ENCODE measurements at places on chromosomes 2 and 18.
A peak's percentile ranks its signal among the peaks of the same experiment; 100 is the strongest.

GRCh38 chr2:207097278-207097677 lies 68.5 kb downstream of the KLF7 start:
- no peak for DNase-seq

- peak; percentile 53 for DNase-seq
These were observed 101.4 kb upstream of the RAB6C start for GRCh38 chr2:129877795-129878775.

DNA sequence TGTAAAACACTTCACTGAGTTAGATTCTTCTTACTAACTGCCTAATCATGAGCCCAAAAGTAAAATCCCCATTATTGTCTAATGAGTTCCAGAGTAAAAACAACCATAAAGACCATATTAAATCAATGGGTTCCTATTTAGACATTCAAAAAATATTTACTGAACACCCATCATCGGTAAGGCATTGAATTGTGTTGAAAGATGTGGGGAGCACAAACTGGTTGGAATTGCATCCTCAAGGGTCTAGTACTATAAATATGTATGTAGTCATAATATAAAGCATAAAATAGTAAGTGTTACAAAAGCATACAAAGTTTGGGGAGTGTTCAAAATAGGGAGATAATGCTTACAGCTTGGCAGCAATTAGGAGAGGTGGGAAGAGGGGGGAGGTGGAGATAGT lies 3.0 kb upstream of the MARCHF4 start:
- no peak for DNase-seq

DNA sequence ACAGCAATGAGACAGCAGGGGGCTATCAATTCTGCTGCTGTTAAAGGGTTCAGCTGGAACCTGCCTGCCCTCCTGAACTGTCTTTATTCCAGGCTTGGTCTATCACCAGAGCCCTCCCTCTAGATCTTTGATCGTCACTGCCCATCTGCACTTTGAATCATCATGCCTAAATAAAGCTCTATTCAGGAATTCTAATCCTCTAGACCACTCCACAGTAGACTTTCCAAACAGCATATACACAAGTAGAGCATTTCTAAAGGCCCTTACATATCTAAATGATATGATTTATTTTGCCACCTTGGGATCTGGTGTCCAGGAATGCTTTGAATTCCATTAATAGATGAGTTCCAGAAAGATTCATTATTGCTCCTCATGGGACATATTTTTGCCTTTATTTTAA lies 542.1 kb upstream of the SYT4 start:
- no peak for DNase-seq

DNA sequence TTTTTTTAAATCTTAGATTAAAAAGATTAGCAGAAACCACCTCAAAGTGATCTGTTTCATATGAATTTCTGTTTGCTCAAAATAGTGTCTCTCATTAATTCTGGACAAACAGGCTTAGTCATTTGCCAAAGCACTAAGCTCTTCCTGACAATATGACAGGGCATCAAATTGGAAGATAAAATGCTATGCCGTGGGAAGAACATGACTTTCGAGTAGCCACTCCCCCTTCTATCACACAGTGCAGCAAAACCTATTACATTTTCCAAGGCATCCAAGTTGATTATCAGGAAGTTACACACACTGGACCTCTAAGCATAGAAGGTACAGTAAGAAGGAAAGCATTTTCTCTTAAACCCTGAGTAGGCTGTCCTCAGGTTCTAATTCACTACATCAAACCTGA lies 89.5 kb downstream of the STK39 start:
- peak; percentile 8 for DNase-seq

DNA sequence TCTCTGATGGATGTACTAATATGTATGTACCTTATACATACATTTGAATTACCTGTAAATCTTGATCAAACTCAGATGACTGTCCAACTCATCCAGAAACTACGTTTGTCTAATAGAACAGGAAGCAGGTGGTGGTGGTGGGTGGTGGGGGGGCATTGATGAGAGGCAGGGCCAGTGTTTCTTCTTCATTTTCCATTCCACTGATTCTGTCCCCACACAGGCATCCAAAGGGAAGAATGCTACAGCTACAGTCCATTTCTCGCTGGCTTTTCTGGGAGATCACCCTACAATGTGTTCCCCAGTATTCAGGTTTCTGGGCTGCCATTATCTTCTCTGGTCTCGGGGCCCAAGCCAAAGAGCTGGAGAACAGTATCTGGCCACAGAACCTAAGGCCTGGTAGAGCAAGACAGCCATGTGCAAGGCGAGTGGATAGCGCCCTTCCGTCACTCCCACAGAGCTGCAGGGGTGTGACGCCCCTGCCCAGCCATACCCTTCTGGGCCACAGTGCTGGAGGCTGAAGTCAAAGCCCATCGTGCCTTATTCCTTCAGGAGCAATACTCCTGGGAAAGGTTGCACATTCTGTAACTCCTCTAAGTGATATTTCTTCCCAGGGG lies 54.5 kb downstream of the BCL11A start:
- peak; percentile 44 for DNase-seq

DNA sequence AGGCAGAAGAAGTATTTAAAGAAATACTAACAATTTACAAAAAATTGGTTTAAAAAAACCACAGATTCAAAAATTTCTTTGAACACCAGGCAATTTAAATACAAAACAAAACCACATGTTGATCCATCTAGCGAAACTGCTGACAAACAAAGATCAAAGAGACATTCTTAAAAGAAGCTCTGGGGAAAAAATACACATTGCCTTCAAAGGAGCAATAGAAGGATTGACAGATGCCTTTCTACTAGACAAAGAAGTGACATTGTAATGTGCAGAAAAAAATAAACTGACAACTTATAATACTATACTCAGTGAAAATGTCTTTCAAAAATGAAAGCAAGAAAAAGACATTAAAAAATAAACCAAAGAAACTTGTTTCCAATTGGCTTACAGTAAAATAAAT lies 12.6 kb upstream of the EIF2AK3 start:
- no peak for DNase-seq

- no peak for DNase-seq
These were observed 21.2 kb upstream of the FZD5 start for GRCh38 chr2:207790898-207791297.

DNA sequence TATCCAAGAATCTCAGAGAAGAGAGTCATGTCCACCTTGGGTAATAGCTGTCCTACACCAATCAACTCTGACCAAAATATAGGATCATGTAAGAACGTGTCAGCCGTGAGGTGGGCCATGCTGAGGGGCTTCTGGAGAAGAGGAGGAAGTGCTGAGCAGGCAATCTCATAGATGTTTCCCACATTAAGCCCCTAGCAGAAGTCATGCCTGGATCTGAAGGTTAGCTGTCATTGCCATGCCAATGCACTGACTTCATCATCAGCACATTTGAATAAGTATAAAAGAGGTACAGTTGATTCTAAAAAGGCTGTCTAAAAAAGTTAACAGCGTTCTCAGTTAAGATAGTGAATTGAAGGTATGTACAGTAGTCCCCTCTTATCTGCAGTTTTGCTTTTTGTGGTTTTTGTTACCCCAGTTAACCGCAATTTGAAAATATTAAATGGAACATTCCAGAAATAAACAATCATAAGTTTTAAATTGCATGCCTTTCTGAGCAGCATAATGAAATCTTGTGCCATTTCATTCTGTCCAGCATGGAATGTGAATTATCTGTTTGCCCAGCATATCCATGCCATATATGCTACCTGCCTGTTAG lies 67.2 kb upstream of the TMEM17 start:
- DNase-seq, result peak; percentile 11

DNA sequence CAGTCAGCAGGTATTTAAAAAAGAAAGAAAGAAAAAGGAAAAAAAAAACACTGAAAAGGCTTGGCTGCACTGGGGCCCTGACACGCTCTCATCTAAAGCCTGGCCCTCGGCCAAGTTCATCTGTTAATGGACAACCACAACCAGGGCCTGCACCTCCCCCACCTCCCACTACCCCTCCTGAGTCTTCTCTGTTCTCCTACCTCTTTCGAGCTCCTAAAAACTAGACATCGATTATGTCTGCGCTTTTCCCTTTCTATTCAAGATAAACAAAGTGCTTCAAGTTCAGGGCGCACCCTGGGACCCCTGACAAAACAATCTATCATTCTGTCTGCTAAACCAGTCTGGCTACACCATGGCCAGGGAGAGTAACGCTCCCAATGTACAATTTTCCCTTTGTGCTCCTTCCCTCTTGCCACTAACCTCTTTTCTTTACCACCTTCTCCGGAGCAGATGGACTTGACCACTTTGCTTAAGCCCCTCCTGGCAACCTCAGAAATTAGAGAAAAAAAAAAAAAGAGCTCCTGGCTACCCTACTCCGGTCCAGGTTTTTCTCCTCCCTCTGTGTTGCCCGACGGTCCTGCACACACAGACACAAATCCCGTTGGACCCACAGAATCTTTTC lies 22.7 kb downstream of the BCL11A start:
- peak; percentile 95 for DNase-seq

DNA sequence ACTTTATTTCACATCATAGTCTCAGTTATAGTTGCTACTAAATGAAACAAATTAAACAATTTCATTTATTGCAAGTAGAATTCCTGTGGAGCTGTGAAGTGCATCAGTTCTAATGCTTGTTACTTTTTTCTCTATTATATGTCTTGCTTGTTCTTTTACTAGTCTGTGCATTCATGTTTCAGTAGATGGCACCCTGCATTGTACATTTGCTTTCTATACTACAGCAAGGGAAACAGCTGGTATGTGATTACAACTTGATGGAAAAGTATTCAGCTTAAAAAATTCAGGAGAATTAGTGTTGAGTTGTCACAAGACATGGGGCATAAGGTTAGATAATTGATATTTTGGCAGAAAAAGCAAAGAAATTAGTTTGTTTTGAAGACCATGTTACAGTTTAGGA lies 72.3 kb downstream of the TANK start:
- DNase-seq, result no peak

GRCh38 chr2:220198896-220199295 lies 571.5 kb downstream of the SLC4A3 start:
- no peak for DNase-seq

DNA sequence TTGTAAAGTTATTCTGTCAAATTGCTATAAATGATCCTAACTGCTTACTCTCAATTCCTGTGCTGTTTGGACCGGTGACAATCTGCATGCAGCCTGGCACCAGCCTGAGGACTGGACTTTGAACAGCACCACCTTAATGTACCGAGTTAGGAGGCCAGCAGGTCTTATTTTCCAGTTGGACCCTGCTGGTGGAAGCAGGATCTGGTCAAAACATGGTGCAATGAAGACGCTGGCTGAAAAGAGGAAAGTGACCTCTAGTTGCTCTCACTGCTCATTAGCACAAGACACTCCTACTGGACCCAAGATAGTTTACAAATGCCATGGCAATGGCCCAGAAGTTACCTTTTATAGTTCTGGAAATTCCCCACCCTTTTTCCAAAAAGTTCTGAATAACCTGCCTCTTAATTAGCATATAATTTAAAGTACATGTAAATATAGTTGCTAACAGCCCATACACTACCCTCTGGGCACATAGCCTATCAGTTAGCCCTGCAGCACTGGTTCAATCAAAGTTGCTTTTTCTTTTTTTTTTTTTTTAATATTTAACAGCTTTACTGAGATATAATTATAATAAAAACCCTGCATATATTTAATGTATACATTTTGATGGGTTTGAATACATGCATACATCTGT lies 35.8 kb downstream of the RBKS start:
- no peak for DNase-seq

- DNase-seq, result no peak
These were observed 82.2 kb downstream of the MYO3B start for GRCh38 chr2:170260188-170260587.

GRCh38 chr2:201937343-201937742 lies 96.3 kb upstream of the FZD7 start:
- DNase-seq, result no peak

- DNase-seq, result no peak
These were observed 112.7 kb upstream of the GAREM1 start for GRCh38 chr18:32583431-32583830.

DNA sequence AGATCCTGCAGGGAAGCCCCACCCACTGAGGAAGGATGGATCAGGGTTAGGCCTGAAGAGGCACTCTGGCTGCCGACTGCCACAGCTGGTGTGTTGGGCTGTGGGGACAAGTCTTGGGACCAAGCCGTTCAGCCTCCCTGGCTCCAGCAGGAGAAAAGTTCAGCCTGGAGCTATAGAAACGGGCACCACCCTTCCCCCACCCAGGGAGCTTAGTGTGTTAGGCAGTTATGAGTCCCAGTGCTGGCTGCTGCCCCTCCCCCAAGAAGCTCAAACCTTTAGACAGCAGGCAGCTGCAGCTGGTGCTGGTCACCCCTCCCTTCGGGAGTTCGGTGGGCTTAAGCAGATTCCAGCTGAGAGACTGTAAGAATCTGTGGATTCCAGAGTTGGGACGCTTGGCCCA lies 447.1 kb upstream of the HS6ST1 start:
- DNase-seq, result no peak

DNA sequence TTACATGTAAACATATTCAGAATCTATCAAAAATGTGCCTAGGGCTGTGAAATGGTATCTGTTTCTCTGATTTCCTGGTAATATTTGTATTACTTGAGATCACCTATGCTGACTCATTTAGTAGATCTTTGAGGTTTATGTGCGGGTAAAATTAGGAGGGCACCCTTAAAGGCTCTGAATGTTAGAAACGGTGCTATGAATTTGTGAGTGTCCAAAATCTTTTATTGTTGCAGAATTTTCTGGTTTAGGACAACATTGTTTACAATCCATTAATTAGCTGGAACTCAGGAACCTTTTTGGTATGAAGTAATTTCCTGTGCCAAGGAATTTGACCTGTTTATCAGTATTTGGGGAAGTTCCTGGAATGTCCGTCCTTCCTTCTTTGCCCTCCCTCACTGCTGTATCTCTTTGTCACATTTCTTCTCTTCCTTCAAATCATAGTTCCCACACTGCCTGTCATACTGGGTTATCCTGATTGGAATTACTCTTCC lies 130.5 kb downstream of the TANC1 start:
- no peak for DNase-seq

DNA sequence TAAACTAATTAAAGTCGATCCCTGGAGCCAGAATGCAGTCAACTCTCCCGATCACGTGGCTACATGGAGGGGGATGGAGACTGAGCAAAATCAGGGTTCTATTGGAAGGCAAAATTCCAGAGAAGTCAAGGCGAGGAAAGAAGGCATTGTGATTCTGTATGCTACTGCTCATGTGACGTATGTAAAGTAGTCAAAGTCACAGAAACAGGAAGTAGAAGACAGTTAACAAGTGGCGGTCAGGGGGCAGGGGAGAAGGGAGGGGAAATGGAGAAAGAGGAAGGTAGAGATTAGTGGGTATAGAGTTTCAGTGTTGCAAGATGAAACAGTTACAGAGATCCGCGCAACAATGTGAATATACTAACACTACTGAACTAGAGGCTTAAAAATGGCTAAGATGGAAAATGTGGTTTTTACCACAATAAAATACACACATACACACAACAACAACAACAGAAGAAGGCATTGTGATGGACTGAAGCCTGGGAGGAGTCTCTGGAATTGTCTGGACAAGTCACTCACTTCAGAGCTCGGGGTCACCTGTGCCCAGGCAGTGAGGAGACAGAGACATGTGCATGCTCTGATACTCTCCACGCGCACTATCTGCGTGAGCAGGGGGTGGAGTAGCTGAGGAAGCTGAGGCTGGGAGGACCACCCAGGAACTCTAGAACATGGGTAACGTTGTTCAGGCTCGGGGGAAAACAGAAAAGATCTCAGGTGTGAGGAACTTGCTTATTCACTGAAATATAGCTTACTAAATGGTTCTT lies 89.9 kb upstream of the CDCA7 start:
- peak; percentile 34 for DNase-seq
